ENCODE measurements at places on chromosomes 5 and 9.
A peak's percentile ranks its signal among the peaks of the same experiment; 100 is the strongest.

GRCh38 chr5:58241389-58241788 is 218.5 kb downstream of the PLK2 start:
- no peak for DNase-seq

- no peak for DNase-seq
Measured at GRCh38 chr9:129988607-129989361, 54.2 kb downstream of the FNBP1 start.

GRCh38 chr9:18861609-18862544 is 171.1 kb downstream of the SAXO1 start:
- DNase-seq, result no peak

DNA sequence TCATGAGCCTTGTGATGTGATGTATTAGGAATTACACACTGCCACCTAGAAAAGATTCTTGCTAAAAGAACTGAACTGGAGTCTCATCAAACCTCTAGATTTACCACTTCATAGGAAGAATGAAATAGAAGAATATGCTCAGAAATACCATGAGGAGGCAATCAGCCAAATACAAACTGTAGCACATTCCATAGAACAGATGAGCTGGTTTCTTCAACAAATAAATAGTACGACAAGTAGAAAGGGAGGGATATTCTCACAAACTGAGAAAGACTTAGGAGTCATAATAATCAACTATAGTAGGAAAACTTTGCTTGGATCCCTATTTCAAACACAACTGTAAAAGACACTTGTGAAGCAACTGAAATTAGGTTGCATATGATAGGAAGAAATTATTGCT is 15.4 kb downstream of the PLGRKT start:
- no peak for DNase-seq

DNA sequence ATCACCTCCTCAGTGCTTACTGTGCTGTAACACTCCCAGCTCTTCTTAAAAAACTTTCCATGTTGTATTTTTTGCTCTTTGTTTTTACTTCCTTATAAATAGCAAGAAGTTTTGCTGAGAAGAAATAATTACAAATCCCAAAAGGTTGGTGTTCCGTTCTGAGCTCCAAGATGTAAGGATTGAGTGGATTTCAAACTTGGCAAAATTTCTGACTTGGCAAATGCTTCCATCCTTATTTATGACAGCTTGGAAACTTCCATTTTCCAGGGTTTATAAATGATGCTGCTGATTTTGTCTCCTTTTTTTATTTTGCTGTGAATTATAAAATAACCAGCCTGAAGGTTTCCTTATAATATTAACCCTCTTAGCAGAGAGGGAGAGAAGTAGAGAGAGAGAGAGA is 151.9 kb downstream of the NTRK2 start:
- no peak for DNase-seq

- peak; percentile 15 for DNase-seq
Measured at GRCh38 chr5:110663525-110663924, 62.9 kb downstream of the TMEM232 start.

DNA sequence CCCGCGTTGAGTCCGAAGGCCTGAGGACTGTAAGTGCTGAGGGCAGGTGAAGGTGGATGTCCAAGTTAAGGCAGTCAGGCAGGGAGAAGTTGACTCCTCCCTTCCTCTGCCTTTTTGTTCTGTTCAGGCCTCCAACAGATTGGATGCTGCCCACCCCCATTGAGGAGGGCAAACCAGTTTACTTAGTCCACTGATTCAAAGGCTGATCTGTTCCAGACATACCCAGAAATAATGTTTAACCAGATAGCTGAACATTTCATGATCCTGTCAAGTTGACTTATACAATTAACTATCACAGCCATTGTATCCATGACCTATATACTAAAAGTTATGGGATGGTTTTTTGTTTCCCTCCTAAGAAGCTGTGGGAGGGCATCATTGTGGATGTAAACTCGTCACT is 8.3 kb upstream of the TEX48 start:
- no peak for DNase-seq

GRCh38 chr5:135443161-135443960 is 3.8 kb downstream of the DCANP1 start:
- DNase-seq, result no peak

DNA sequence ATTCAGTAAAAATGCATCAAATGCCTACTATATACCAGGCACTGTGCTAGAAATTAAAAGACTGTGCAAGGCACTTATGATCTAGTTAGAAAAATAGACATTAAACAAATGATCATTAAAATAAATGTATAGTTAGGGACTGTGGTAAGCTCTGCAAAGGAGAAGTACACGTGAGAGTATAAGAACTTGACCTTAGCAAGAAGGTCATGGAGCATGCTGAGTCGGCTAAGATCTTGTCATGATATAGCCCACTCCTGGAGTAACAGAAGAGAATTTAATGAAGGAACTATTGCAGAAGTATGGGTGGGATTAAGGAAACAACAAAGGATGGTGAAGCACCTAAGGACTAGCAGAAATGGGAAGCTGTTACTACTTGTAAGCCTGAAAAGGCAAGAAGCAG is 23.5 kb upstream of the SAP30L start:
- DNase-seq, result no peak

GRCh38 chr9:83422527-83422926 is 115.7 kb downstream of the FRMD3 start:
- DNase-seq, result no peak

- DNase-seq, result peak; percentile 24
Measured at GRCh38 chr9:136886610-136887597, 588 bp downstream of the TRAF2 start.

- no peak for DNase-seq
Measured at GRCh38 chr5:35253582-35253981, 23.3 kb upstream of the PRLR start.

GRCh38 chr5:69492391-69492922 is at the start of gene OCLN:
Gene OCLN (plus strand): TSS chr5:69492790. CDS start chr5:69504245, 11,455 bp downstream.
- DNase-seq, result peak; percentile 79

DNA sequence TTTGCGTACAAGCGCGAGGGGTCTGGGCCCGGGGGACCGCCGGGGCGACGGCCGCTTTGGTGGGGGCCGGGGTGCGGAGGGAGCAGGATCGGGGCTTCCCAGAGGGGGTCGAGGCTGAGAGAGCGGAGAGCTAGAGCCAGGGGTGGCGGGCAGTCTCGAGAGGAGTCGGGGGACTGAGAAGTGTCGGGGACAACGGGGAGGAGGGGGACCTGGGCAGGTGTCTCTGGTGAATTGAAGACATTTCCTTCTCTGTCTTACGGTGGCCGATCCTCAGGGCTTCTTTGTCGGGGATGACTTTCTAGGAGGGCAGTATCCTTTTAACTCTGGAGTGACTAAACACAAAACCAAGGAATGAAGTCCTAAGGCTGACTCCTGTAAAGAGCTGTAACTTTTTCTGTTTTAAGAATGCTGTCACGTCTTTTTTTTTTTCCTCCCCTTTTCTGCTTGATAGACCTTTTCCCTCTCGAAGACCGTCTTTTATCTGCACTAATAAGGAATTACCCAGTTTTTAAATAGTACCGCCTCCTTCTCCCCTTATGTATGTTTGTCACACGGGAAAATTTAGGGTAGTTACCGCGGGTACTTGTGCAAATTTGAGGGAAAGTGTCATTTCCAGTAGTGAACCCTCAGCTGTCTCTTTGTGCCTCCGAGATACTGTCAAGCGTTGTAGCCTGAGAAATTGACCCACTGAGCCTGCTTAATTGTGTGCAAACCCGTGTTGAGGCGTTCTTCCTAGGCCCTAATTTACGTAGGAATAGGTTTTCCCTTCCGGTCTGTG is 822 bp downstream of the DENND4C start:
- peak; percentile 35 for DNase-seq

- DNase-seq, result no peak
Measured at GRCh38 chr9:89600831-89601230, 4.0 kb upstream of the GADD45G start.

GRCh38 chr9:23826120-23826629 is at the start of gene ELAVL2:
Gene ELAVL2 (minus strand): TSS chr9:23826240. CDS start chr9:23762234, 64,006 bp downstream.
- DNase-seq, result no peak

DNA sequence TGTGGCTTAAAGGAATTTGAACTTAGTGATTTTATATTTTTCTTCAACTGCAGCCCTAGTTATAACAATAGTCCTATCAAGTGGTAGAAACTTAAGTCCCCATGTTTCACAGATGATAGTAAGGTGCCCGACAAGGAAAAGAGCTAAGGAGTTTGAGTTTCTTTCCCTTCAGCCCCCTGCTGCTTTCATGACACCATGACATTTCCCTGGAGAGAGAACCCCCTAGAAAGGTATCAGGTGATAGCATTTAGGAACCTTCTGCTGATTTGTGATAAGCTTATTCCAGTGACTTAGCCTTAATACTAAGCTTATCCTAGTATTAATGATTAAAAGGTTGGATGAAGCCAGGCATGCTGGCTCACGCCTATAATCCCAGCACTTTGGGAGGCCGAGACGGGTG is 623.8 kb upstream of the TYRP1 start:
- no peak for DNase-seq

GRCh38 chr5:103434057-103434456 is 128.5 kb downstream of the NUDT12 start:
- no peak for DNase-seq

DNA sequence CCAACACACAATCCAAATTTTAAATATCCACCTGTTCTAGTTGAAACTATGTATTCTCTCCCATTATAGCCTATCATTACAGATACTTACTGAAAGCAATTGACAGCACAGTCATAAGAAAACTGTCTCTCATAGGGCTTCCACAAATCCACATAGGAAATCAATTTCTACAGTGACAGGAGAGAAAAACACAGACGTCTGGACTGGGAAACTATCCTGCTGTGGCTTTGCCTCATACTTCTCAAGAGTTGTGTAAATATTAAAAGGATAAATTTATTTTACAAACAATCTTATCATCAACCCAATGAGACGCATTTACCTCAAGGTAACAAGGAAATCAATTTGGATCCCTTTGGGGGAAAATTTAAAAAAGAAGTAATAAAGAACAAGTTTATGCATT is 517.5 kb downstream of the EFNA5 start:
- DNase-seq, result no peak

- DNase-seq, result no peak
Measured at GRCh38 chr5:109865637-109866036, 175.9 kb downstream of the MAN2A1 start.

- DNase-seq, result no peak
Measured at GRCh38 chr5:68352166-68352565, 136.6 kb downstream of the PIK3R1 start.

GRCh38 chr5:59390074-59390659 is 503.4 kb downstream of the PDE4D start:
- DNase-seq, result peak; percentile 32

GRCh38 chr9:125964702-125965225 is 217.6 kb downstream of the PBX3 start:
- DNase-seq, result no peak

DNA sequence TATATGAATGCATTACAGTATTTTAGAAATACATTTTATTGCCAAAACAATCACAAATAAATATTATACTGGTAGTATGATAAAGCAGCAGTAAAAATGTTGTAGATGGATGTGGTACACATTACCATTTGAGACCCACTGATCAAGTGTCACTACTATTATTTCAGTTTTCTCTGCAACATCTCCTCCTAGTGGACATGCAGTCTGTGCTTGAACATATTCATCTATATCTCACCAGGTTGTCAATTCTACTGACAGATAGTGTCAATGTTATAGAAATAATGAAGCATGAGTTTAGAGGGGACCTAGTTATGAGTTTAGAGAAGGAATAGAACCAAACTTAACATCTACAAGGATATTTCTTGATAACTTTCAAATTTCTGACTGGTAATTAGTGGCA is 39.2 kb upstream of the ELOVL7 start:
- peak; percentile 51 for DNase-seq

- no peak for DNase-seq
Measured at GRCh38 chr9:20570087-20570486, 52.2 kb downstream of the MLLT3 start.

- DNase-seq, result no peak
Measured at GRCh38 chr9:114238891-114239875, 83.7 kb upstream of the ORM1 start.

- DNase-seq, result no peak
Measured at GRCh38 chr9:31144614-31145013, 1239.8 kb upstream of the ACO1 start.

DNA sequence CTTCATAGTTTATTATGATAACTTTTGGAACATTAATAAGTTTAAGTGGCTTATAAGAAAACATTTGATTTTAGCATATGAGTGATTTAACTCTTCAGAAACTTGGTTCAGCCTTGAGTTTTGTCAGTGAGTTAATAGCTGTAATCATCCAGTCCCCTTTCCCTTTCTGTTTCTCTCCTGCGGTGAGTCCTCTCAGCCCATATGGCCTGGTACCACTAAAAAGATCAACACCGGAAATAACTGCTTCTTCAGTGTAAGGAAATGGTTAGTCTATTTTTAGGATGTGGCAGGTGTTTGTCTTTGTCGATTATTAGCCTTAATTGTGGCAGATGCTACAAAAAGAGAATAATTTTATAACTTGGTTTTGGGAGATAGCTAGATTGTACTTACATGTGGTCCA is 120.2 kb upstream of the GRHPR start:
- DNase-seq, result peak; percentile 81

- DNase-seq, result no peak
Measured at GRCh38 chr5:173689171-173689736, 72.8 kb upstream of the BOD1 start.

DNA sequence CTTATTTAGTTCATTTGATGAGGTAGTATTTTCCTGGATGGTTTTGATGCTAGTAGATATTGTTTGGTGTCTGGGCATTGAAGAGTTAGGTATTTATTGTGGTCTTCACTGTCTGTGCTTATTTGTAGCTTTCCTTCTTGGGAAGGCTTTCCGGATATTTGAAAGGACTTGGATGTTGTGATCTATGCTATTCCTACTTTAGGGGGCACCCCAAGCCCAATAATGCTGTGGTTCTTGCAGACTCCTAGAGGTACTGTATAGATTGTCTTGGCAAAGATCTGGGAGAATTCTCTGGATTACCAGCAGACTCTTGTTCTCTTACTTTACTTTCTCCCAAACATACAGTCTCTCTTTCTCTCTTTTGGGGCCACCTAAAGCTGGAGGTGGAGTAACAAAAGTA is 315.7 kb downstream of the MAT2B start:
- no peak for DNase-seq

Measured in KBM-7 (cell line).